ENCODE measurements at places on chromosomes 1 and 21.

GRCh38 chr21:45549626-45550463 lies 7.6 kb upstream of the SLC19A1 start:
- no peak for DNase-seq

DNA sequence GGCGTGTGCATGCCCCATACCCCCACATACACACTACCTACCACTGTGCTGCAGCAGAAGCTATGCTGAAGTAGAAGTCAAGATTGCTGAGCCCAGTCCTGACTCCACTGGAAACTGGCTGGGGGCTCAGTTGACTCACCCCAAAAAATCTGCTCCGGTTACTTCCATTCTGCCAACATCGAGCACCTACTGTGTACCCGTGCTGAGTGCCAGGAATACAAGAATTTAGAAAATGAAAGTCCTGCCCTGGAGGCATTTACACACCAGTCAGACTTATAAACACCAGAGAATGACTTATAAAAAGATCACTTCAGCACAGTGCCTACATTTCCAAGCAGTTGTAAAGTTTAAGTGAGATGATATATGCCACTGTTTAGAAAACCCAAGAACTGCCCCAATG lies 99.1 kb downstream of the NMNAT2 start:
- no peak for DNase-seq

- DNase-seq, result no peak
These were observed 212.8 kb downstream of the PBX1 start for GRCh38 chr1:164771619-164772361.

GRCh38 chr1:189550498-189550897 lies 927.2 kb downstream of the BRINP3 start:
- DNase-seq, result no peak

GRCh38 chr1:184340984-184341383 lies 45.8 kb upstream of the C1orf21 start:
- DNase-seq, result no peak

DNA sequence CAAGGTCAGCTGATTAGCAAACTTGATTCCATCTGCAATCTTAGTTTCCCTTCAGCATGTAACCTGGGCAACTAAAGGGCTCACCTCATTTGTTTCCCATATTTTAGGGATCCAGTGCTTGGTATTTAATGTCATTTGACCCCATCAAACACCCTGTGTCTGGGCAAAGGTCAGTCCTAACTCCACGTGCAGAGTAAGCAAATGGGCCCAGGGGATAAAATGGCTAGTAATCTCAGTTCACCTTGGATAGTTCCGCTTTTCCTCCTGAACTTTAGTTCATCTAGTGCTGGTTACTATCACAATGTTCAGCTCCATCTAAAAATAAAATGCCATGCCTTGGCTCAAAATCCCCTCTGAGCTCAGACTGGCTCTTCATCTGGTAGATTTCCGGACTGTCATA lies 19.5 kb downstream of the PRKAB2 start:
- DNase-seq, result no peak

GRCh38 chr1:93750955-93751354 lies 69.3 kb upstream of the BCAR3 start:
- DNase-seq, result no peak

GRCh38 chr1:159229260-159229885 lies 24.7 kb downstream of the ACKR1 start:
- DNase-seq, result peak; percentile 68

DNA sequence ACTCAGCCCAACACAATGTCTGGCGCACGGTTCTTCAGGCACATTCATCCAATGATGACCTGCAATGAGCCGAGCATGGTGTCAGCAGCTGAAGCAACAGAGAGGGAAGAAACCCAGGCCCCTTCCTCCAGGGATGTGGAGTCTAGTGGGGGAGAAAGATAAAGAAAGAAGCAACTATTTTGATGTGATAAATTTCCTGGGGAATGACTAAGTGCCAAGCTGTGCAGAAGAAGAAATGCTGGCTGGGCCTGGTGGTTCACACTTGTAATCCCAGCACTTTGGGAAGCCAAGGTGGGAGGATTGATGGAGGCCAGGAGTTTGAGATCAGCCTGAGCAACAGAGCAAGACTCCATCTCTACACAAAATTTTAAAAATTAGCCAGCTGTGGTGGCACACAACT lies 561.8 kb downstream of the KIF26B start:
- DNase-seq, result no peak
